GM23338 (cell line): ENCODE measurements at places on chromosomes 16 and 17. TPM values are rescaled to one million over a fixed set of nuclear protein-coding genes. Genes with fewer than 3 reads are reported as not detected.
A peak's percentile ranks its signal among the peaks of the same experiment; 100 is the strongest.

DNA sequence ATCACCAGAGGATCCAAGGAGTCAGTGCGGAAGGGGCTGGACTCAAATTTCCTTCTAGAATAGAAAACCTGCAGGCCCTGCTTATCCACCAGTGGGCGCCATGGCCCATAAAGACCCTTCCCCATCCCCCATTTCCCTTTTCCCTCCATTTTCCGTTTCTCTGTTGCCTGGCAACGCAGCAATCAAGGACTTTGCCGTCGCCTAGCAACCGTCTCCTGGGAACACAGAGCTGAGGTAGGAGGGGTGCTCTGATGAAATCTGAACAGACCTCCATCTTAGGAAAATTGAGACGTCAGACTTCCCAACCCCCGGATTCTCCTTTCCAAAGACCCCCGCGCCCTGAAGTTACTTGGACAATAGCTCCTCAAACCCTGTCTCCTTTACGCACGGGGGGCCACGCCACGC, 5.7 kb downstream of the DLG4 start:
- peak overlapping the region; percentile 70 for H3K4me3 ChIP-seq
- H3K27ac ChIP-seq = peak overlapping the region; percentile 59; the same call in 1 of the 2 replicates
- H3K27me3 ChIP-seq = no peaks in the 10 kb centered on the region
- DNase-seq = peak; percentile 100

DNA sequence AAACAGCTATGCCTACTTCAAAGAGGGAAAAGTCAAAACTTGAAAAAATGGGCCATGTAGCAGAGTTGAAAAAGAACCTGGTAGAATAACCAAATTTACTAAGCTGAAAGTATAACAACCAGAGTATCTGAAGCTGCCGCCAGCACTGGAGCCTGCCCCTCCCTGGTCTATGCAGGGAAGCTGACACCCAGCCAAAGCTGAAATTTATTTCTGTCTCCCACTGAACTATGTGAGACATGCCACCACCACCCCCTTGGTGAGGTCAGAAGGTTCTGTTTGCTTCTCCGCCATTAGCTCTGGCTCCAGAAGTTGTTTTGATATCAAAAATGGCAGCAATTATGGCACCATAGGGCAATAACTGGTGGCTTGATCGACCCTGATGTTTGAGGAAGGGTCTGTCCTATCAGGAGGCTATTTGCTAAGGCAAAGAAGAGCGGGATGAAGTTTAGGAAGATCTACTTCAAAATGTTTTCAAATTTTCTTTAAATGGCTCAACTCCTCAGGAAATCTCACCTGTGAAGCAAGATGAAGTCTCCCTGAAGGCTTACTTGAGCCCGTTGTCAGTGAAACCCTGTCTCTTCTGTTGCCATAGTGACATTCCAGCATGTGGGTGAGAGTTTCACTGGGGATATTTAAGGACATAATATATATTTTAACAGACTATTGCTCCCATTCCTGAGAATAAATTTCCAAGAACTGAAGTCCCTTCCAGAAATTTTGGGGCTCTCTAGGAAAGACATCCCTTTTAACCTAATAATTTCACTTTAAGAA, 122.0 kb downstream of the COPRS start:
- peaks cover 5% of the 10 kb centered on the region; the same call in 1 of the 2 replicates for H3K4me1 ChIP-seq
- H3K36me3 ChIP-seq = no peaks in the 10 kb centered on the region
- DNase-seq = no peak
- no peaks in the 10 kb centered on the region for H3K27me3 ChIP-seq
- no peak overlapping the region for H3K27ac ChIP-seq

DNA sequence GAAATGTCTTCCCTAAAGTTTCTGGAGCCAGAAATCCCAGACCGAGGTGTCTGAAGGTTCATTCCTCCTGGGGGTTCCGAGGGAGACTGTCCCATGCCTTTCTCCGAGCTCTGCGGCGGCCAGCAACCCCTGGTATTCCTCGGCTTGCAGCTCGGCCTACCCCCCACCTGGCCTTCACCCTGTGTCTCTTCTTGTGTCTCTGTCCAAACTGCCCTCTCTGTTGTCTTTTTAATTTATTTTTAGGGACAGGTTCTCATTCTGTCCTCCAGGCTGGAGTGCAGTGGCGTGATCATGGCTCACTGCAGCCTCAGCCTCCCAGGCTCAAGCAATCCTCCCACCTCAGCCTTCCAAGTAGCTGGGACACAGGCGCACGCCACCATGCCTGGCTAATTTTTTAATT, 211.7 kb downstream of the SEC14L1 start:
- H3K27ac ChIP-seq = no peak overlapping the region
- DNase-seq = no peak
- H3K36me3 ChIP-seq = no peaks in the 10 kb centered on the region
- peaks cover 10% of the 10 kb centered on the region; the same call in 1 of the 2 replicates for H3K4me1 ChIP-seq
- H3K4me3 ChIP-seq = no peak overlapping the region

- H3K27ac ChIP-seq = no peak overlapping the region
- no peaks in the 10 kb centered on the region for H3K36me3 ChIP-seq
Observed at GRCh38 chr16:68086336-68086841, 1.2 kb downstream of the NFATC3 start.

The MYCBPAP gene
- 0.63 and 4.6 TPM in 2 replicates for total RNA-seq

The RNF112 gene
- 1.5 and 4.1 TPM in 2 replicates for total RNA-seq

GRCh38 chr17:57514614-57515013, 230.5 kb downstream of the CCDC182 start:
- H3K4me3 ChIP-seq = no peak overlapping the region
- no peaks in the 10 kb centered on the region for H3K36me3 ChIP-seq
- peaks cover 10% of the 10 kb centered on the region; the same call in 1 of the 2 replicates for H3K4me1 ChIP-seq
- no peak for DNase-seq

DNA sequence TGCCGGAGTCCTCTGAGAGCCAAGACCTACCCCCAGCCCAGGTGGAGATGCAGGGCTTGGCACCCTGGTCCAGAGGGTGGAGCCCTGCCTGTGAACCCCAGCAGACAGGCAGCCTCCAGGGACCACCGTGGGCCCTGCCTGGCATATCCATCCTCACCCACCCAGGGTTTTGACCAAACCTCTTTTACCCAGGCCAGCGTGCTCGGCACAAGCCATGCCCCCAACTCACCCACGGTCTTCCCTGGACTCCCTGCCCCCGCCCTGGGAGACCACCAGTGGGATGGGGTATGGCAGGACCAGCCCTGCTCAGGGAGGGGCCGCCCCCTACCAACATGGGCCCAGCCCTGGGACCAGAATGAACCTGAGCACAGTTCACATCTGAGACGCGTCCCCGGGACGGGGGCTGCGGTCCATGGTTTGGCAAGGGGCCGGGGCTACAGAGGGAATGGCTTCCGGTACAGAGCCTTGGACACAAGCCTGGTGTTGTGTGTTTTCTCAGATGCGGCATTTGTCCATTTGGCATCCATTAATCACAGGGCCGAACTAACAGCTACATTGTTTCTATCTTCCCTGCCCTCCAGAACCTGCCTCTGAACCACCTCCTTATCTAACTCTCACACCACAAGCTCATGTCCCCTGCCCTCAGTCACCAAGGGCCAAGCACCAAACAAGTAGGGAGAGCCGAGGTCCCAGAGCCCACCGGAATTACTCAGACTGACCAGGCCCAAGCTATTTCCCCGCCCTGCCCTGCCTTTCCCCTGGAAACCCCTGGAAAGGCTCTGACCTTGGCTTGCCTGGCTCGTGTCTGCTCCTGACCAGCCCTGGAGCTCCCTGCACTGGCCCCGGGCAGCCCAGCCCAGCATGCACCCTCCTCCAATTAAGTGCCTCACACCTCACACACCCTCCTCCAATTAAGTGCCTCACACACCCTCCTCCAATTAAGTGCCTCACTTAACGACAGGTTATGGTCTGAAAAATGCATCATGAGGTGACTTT, 14.1 kb downstream of the HS3ST6 start:
- no peaks in the 10 kb centered on the region for H3K36me3 ChIP-seq
- H3K4me3 ChIP-seq = no peak overlapping the region
- peaks cover 3% of the 10 kb centered on the region; the same call in 1 of the 2 replicates for H3K4me1 ChIP-seq
- no peak overlapping the region for H3K27ac ChIP-seq
- H3K27me3 ChIP-seq = no peaks in the 10 kb centered on the region
- DNase-seq = no peak
